ENCODE measurements at places on chromosomes 6 and 20.

DNA sequence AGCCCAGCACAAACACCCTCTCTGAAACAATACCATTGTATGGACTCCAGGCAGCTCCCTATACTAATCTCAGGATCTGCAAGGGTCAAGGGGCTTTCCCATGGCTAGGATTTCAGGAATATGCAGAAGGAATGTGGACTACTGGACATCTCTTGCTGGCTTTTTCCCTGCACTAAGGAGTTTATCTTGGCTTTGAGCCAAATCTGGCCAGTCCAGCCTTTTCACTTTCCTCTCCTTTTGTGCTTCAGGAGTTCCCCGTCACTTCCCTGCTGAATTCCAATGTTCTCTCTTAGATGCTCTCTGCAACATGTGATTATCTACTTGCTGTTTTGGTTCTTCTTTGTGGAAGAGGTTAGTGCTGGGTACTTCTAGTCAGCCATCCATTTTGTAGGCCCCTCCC, 568.2 kb downstream of the HDGFL1 start:
- DNase-seq: peak; percentile 48

- no peak for DNase-seq
Observed at GRCh38 chr6:47252633-47253032, 57.1 kb downstream of the TNFRSF21 start.

DNA sequence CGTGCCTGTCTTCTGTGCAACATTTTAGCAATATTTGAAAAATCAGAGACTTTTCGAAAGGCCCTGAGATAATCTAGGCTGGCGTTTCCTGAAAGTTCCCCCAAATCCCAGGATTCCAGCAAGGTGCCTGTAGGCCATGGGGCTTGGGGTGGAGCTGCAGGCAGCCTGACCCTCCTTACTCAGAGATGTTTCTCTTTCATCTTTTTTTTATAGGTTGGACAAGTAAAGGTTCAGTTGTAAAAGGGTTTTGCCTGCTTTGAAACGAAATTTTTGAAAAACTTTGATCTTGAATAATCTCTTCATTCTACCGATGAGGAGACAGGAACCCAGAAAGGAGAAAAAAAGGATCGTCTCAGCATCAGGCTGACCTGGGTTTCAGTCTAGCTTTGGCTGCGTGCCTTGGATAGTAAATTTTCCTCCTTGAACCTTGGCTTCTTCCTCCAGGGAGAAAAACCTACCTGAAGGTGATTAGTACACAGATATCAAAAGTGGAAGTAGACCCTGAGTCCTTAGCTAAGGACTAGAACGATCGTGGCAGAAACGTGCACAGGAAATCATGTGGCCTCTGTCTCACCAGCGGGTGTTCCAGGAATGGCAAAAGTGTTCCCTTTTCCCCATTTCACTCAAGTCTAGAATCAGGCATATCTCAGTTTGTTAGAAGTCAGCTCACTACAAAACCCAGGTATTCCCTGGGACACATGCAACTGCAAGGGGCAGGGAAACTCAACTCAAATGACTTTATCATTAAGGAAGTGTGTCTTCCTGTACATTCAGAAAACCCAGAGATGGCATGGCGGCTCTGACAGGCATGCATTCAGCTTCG, 128.2 kb upstream of the PTPN1 start:
- DNase-seq: no peak

DNA sequence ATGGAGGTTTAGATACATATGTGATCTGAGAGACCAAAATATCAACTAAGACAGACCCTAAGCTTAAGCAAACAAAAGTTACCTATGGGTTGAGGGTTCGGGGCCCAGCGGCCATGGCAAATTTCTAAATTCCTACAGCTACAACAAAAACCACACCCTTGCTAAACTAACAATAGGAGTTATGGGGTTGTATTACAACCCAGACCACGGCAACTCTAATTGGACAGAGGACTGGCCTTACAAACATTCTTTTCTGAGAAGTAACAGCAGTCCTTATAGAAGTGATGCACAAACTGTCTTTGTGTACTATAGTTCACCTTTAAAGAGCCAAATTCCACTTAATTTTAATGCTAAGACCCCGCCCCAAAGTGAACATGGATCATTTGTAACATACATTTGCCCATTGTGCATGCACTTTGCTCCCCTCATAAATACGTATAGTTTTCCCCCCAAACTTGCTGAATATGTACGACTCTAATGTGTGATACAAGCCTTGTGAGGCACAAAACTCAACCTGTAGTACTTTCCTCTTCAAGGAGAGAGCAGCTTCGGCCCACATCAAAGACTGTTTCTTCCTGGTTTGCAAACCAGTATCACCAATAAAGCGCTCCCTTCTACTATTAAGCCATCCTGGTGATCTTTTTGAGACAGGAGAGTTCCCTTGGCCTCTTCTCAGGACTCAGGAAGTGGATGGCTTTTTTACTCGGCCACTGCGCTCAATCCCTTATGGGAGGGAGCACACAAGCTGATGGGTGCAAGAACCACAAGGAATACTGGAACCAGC, 25.6 kb upstream of the MBOAT1 start:
- DNase-seq: no peak

DNA sequence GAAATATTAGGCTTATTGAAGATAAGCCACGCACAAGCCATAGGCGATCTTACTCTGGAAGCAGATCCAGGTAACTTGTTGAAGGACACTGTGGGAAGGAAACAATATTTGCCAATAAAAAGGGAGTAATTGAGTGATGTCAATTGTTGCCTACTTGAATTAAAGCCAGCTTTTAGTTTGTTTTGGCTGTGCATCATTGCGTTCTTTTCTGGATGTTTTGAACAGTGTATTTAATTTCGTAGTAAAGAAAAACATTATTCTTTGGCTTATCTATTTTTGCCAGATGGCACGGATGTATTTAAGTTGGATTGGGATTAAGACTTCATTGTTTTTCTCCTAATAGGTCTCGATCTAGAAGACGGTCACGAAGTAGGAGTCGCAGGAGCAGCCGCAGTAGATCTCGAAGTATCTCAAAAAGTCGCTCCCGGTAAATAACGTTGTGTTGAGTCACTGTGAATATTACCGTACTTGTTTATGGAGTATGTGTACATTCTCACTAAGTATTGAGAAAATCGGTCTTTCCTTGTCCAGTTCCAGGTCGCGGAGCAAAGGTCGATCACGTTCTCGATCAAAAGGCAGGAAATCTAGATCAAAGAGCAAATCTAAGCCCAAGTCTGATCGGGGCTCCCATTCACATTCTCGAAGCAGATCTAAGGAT, 2.6 kb downstream of the SRSF6 start:
- DNase-seq: no peak

- DNase-seq: peak; percentile 90
Observed at GRCh38 chr20:49510562-49511122, 28.2 kb upstream of the KCNB1 start.
